ENCODE measurements at places on chromosomes 12 and 14.
A peak's percentile ranks its signal among the peaks of the same experiment; 100 is the strongest.

DNA sequence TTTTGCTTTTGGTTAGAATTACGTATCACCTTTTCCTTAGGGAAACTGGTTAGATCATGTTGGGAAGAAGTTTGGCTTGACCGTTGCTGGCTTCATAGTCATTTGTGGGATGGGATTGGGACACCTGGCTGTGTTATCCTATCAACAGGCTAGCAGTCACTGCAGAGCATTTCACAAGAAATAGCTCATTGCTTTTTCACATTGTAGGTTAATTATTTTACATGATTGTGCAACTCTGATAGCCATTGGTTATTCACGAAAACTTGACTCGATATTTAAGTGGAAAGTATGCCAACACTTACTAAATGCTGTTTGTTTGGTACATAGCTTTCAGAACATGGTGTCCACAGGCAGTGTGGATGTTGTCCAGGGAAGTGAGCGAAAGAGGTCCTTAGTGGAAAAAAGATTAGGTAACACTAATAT is 89.4 kb downstream of the NKX2-1 start:
- DNase-seq, result no peak

DNA sequence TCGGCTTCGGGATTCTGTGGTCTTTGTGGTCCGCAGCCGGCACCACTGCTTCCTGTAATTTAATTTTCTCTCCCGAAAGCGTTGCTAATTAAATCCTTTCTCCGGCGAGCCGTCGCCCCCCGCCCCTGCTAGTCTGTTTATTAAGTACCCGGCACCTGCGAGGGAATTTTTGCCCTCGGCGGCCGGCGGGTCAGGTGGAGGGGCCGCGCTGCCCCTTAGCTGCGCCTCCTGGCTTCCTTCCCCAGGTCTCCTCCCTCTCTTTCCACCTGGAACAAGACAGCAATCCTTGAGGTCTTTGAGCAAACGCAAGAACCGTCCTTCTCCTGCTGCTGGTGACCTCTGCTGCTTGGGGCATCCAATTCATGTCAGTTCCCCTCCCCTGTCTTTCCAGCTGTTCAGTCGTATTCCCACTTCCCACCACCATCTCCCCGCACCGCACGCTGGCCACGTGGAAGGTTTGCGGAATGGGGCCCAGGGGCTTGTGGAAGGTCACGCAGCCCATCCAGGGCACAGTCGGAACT is 16.2 kb downstream of the ZDHHC22 start:
- no peak for DNase-seq

GRCh38 chr12:63098851-63099250 is 52.1 kb downstream of the AVPR1A start:
- DNase-seq, result peak; percentile 25

GRCh38 chr14:94120667-94121340 is 8.6 kb downstream of the IFI27L2 start:
- DNase-seq, result no peak

GRCh38 chr12:52367876-52368275 is 595 bp upstream of the KRT85 start:
- DNase-seq, result no peak

DNA sequence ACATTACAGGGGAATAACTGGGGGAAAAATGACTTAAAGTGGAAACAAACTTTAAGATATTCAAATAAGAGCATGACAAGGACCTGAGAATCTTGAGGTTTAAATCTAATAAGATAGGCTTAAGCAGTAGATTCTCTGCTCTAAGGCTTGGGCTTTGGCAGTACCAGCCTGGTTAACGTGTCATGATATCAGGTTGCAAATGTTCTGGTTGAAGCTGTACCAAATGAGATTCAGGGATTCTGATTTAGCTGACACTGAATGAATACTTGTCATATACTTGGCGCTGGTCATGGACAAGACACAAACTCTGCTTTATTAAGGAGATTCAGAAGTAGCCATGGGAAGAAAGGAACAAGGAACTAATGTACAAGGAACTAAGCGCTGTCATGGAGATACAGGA is 6.1 kb downstream of the TCP11L2 start:
- no peak for DNase-seq

DNA sequence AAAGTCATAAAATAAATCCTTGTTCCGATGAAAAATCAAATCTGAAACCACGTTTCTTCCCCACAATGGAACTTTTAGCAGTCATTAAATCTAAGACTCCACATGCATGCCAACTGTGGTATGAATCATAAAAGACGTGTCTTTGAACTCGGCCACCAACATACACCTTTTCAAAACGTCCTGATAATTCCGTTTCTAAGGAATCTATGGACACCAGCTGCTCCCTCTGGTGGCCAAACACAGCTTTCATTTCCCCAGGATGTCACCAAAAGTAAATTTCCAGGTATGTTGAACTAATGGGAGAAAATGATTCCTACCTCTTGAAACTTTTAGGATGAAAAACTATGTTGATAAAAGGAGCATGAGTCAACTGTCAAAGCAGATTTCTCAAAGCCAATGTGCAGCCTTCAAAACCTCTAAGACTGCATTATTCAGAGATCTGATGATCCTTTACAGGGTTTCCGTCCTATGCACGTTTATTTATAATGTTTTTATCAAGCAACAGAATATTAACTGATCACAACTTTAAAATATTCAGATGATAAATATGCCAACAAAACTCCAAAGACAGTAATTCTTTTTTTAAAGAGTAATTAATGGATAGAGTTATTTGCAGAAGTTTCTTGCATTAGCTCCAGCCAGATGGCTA is 96.2 kb downstream of the CIT start:
- DNase-seq, result peak; percentile 45

DNA sequence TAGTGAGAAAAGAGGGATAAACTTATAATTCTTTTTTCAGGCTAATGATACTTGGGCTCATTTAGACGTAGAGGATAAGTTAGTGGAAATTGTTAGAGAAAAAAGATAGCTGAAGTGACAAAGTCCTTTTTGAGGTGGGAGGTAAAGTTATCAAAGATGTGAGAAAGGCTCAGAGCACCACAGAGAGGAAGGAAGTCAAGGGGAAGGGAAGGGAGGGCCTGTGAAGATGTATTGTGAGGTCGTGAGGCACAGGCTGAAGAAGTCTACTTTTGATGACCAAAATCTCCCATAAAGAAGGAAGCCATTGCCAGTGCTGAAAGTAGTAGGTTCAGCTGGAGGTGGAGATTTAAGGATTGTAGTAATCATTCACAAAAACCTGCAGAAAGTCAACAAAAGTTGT is 19.4 kb upstream of the PTGDR start:
- no peak for DNase-seq

GRCh38 chr12:50914872-50915484 is 37.4 kb upstream of the HIGD1C start:
- no peak for DNase-seq

DNA sequence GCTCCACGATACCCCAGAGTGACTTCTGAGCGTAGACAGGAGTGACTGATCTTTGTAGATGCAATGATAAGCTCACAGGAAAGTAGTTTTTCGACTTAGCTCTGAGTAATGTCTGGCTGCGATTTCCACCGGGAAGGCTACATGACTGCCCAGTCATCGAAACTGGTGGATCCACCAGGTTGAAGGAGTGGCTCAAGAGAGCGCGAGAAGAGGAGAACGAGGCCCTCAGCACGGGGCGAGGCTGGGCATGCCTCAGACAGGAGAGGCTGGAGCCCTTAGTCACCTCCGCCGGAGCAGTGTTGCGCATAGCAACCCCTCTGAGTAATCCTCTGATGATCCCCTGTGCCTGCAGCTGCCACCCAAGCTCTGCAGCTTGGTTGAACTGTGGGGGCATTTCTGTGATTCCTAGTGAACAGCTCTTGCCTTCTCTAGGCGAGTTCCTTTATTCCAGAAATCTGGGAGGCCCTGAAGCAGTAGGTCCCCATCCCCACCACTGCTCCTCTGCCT is 25.6 kb downstream of the ELK3 start:
- no peak for DNase-seq

DNA sequence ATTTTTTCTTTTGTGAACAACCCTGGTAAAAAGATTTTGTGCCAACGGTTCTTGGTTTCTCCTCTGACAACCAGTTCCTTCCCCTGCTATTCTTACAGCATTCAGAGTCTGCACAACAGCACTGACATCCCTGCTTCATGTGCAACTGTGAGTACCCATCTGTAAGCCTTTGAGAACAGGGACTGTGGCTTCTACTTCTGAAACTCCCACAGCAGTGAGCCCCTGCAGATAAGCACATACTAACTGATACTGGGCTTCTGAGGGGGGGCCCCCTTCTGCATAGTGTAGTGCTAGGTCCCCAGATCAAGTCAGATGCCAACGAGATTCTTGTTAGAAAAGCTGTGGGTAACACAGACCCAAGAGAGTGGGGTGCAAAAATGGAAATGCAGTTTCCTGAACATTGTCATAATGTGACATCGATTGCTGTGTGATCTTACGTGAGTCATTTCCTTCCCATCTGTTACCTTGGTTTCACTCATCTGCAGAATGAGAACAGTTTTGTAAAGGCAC is 11.1 kb upstream of the NINJ2 start:
- DNase-seq, result no peak

GRCh38 chr12:107990325-107990724 is 138.8 kb upstream of the WSCD2 start:
- peak; percentile 66 for DNase-seq

DNA sequence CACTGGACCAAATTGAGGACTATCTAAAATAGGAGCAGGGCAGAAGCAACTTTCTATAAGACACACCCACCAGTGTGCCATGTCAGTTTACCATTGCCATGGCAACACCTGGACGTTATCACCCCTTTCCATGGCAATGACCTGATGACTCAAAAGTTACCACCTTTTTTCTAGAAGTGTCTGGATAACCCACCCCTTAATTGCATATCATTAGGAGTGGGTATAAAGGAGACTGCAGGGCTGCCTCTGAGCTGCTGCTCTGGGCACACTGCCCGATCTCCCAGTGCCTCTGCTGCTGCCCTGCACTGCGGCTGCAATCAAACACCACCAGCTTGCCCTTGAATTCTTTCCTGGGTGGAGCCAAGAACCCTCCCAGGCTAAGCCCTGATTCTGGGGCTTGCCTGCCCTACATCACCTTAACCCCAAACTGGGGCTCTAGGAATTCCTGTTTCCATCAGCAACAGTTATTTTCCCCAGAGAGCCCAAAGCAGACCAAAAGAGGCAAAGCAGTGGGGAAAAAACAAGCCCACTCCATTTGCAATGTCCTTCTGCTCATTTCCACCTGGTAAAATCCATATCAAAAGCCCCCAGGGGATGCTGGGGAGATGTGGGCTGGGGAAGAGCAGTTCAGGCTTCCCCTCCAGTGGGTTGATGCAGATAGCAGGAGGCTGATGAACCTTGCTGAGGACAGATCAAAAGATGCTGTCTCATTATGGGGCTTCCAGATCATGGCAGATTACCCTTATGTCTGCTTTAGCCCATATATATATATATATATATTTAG is 129.5 kb upstream of the NCOR2 start:
- no peak for DNase-seq

DNA sequence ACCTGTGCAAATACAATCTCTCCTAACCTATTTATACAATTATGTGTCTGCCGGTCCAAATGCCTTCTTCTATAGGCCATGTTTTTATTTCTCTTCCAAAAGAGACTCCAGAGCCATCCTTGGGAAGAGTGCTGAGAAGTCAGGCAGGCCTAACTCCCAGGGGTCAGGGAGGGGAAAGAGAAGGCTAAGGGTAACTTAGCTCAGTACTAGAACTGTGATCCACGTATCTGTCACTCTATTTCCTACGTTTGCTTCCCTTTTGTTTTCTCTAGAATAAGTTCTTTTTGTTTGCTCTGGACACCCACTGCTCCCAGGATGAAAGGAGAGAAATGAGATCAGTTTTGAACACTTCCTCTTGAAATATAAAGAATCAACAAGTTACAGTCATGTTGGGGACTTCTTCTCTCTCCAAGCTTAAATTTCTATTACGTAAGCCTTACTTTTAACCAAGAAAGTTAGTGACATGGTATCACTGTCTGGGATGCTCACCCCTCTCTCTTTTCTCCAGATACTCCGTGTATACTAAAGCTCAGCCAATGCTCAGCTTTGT is 79.2 kb downstream of the DAD1 start:
- no peak for DNase-seq

- peak; percentile 83 for DNase-seq
Observed at GRCh38 chr12:131896080-131896810, 1.8 kb downstream of the ULK1 start.

DNA sequence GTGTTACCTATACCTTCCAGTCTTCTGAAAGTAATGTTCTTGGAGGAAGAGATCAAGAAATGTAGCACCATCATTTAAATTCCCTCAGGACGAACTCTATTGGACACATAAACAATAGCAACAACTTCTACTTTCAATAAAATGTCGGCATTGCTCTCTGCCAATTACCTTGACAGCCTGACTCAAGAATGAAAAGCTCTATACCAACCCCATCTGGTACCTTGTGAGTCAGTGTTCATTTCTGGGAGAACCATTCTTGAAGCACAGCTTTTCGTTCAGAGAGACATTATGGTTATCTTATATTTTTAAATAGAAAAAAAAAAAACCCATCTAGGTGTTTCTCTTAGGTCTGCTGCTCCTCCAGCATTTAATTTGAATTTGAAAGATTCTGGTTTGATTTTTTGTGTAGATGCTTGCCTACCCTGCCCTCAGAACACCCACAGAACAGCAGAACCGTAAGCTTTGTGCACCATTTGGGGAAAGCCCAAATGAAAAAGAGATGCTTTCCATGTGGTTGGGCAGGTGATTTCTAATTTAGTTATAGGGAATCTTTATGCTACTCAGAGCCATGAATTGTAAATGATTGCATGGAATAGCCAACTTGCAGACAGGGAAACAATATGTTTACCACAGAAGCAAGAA is 156.0 kb downstream of the SAMD4A start:
- DNase-seq, result no peak

Data from endothelial cell (in vitro differentiated cells).